ENCODE measurements at places on chromosomes 16 and 17.

- DNase-seq = no peak
These were observed 19.0 kb downstream of the MRPS23 start for GRCh38 chr17:57830880-57831279.

GRCh38 chr16:55592306-55592705 lies 25.8 kb downstream of the CAPNS2 start:
- DNase-seq = no peak

GRCh38 chr16:13780406-13781168 lies 139.4 kb upstream of the ERCC4 start:
- no peak for DNase-seq

DNA sequence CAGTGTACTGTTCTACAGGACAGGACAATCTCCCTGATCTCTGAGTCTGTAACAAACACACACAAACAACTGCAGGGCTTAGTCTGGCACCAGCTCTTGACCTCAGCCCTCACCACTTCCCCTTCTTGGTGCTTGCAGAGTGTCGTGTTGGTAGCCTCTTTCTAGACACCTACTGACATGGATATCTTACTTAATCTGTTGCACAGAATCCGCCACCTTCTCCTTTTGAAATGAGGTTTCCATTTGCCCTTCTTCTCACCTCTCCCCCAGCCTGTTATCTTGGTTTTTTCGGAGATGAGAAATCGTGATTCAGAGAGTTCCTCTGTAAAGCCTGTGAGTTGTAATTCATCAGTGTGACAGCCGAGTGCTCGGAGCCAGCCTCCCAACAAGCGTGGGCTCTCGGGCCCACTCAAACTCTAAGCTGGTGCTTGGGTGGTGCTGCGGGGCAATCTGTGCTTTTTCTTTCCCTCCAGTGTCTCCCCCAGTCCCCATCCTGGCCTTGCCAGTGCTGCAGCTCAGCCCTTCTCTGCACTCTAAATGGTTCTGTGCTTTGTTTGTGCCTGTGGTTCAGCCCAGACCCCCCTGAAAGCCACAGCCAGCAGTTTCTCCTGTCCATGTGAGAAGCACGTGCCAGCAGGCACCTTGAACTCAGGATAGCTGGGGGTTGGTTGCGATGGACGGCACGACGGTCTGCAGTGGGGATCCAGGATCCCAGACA lies 28.1 kb downstream of the KIAA0513 start:
- peak; percentile 59 for DNase-seq

GRCh38 chr17:70353408-70354092 lies 184.2 kb downstream of the KCNJ2 start:
- no peak for DNase-seq

- DNase-seq = no peak
These were observed 23.2 kb downstream of the ZNF652 start for GRCh38 chr17:49338883-49339282.

DNA sequence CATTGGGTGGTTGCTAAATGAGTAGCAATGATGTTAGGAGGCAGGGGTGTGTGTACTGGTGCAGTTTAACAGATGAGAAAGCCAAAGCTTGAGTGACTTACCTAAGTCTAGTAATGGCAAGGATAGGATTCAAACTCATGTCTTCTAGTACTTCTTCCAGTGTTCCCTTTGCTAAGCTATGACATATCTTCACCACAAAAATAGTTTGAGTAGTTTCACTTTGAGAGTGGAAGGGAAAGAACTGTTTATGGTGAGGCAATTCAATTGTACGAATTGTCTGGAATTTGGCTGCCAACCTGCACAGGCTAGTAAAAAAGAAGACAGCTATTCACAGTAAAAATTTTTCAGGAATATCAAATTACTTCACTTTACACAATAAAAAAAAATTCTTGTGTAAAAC lies 138.0 kb downstream of the NLK start:
- peak; percentile 47 for DNase-seq

DNA sequence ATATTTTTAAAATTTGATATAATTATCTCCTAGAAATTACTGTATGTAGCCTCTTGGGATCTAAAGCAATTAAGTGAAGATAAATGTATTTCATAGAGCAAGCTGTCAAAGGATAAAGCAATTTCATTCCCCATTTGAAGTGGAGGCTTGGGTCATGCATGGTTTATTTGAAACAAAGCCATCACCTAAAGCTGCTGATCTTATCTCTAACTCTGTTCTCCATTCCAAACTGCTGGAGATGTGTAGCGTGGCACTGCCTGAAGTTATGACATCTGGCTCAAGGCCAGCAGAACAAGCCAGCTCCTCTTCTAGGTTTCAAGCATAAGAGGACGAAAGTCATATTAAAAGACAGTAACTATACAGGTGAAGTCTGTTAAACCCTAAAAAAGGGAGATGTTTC lies 83.9 kb downstream of the HIC1 start:
- no peak for DNase-seq

- no peak for DNase-seq
These were observed 81.4 kb downstream of the C17orf67 start for GRCh38 chr17:56752263-56752836.

DNA sequence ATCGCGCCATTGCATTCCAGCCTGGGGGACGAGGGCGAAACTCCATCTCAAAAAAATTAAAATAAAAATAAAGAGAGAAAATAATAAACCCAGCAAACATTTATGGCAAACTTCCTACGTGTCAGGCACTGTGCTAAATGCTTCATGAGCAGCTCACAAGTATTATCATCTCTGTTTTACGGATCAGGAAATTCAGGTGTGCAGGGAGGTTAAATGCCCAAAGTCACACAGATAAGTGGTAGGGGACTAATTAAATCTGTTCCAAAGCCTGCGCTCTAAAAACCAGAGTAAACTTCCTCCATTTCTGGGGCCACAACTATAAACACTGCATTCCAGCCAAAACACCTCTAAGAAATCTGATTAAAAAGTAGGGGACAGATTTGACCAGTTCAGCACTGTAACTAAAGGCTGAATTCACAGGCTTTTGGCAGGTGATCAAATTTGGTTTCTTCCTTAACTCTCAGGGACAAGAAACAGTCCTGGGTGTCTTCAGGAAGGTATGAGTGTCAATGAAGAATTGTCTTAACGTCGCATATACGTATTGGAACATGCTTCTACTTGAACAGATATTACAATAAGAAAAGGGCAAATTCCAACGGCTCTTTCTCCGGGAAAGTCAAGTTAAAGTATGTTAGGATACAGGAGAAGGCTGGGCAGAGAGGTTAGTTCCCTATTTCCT lies 996 bp downstream of the STRADA start:
- peak; percentile 9 for DNase-seq

GRCh38 chr17:20999044-20999573 lies 43.7 kb downstream of the USP22 start:
- DNase-seq = no peak

- peak; percentile 48 for DNase-seq
These were observed 154.7 kb downstream of the C16orf78 start for GRCh38 chr16:49528060-49528865.

DNA sequence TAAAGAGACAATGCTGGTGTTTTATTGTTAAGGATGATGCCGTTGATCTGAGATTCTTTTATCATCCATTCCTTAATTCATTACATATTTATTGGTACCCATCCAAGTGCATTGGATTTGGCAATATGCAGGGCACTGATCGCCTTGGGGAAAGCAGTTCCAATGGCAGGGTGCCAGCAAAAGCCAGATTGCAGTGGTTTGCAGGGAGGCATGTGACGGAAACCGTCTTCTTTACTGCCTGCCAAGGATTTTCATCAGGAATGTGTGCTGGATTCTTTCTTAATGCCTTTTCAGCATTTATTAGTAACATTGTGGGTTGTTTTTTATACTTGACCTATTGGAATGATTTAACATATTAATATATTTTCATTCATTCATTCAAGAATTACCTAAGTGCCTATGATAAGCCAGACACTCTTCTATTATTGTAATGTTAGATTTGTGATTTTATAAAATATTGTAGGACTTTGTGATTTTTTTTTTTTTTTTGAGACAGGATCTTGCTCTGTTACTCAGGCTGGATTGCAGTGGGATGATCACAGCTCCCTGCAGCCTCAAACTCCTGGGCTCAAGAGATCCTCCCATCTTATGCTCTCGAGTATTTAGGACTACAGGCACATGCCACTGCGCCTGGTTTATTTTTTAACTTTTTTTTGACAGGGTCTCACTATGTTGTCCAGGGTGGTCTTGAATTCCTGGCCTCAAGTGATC lies 93.4 kb upstream of the TNRC6A start:
- DNase-seq = peak; percentile 84

DNA sequence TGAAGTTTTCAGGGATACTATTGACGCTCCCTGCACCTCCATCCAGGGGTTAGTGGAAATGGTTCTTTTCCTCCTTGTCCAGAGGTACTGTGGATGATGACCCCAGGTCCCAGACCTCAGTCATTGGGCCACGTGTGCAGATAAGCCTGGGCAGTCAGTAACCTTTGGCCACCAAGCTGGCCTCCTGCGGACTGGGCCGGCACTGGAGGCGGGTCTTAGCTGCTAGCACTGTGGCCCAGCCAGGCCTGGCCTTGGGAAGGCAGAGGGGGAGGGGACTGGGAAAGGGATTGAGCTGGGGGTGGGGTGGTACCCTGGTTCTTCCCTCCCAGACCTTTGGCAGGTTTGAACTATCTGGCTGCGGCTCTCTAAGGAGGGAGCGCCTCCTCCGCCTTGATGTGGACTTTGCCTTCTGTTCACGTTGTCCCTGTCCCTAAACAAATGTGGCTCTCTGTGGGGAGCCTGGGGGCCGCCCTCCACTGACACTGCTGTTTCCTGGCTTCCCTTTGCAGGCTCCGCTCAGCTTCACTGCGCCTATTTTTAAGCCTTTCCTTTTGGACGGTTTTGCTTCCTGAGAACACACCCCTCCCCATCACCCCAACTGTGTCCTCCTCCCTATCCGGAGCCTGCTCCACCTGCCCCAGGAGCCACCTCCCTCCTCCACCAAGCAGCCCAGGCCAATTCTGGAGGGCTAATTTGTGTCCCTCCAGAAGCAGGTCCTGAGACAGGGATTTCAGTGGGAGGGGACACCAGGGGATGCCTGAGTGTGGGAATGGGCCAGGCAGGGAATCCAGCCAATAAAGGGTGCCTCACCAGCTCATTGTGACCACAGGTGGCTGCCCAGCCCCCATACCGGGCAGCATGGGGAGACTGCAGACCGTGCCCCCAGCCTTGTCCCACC lies 251.9 kb downstream of the SEC14L1 start:
- no peak for DNase-seq
